ENCODE measurements at places on chromosomes 6 and 20.

- DNase-seq: no peak
These were observed 84.3 kb upstream of the MRPS10 start for GRCh38 chr6:42301986-42302385.

GRCh38 chr6:106448000-106448426 is 87.5 kb downstream of the CRYBG1 start:
- no peak for DNase-seq

DNA sequence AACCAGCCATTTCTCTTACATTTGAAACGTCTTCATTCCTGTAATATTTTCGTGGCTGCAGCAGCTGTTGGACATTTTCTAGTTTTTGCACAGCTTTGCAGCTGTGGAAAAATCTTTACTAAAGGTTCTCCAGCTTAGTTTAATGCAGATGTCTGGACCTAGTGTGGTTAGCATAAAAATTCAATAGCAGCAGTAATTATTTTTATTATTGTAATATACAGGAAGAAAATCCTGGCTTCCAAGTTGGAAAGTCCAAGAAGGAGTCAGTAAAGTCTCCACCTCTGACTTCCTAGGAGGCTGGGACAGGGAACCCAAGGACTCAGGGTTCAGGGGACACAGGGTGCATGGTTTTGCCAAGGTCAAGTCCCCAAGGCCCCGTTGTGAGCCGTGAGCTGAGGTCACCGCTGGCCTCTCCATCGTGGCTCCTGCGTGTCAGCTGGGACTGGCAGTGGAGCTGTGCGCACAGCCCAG is 230.6 kb downstream of the FNDC1 start:
- DNase-seq: no peak

GRCh38 chr6:142665393-142665792 is 279.6 kb downstream of the HIVEP2 start:
- DNase-seq: no peak

- DNase-seq: no peak
These were observed 142.3 kb downstream of the LY86 start for GRCh38 chr6:6730831-6731230.

GRCh38 chr6:21831521-21832291 is 238.2 kb downstream of the SOX4 start:
- DNase-seq: no peak

- DNase-seq: no peak
These were observed 61.8 kb upstream of the LAMA2 start for GRCh38 chr6:128821116-128821515.

DNA sequence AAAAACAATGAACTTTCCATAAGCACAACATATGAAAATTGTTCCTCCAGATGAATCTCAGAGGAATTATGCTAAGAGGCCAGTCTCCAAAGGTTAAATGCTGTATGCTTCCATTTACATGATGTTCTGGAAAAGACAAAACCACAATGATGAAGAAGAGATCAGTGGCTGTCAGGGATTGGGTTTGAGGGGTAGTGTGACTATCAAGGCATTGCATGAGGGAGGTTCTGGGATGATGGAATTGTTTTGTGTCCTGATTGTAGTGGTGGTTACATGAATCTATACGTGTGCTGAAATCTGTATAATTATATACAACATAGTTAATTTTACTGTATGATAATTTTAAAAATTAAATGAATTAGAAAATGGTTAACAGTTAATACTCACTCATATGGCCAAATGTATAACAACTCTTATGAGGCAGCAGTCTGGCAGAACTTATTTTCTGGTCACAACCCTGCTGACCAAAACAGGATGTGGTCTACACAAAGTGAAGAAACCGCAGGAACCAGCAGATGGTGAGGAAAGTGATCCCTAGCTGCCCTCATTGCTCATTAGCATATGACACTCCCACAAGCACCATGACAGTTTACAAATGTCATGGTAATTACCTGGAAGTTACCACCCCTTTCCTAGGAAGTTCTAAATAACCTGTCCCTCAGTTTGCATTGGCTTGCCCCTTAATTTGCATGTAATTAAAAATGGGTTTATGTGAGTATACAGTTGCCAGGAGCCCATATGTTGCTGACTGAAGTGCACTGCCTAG is 31.9 kb downstream of the NSFL1C start:
- DNase-seq: peak; percentile 41

DNA sequence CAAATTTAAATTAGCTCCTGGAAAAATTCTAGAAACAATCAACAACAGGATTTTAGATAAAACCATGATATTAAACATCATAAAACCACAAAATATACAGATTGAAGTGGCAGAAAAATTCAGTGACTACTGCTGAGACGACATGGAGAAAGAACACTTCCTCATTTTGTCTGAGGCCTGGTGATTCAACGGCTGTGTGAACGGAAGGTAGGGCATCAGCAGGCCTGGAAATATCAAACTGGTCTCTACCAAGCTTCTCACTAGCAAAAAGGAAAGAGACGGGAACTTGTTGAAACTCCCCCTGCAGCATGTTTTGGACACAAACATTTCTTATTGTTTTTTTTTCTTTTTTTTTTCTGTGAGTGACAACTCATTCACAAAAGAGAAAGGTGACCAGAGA is 58.0 kb upstream of the AHI1 start:
- no peak for DNase-seq

GRCh38 chr6:1686117-1687098 is 76.7 kb downstream of the FOXC1 start:
- no peak for DNase-seq

GRCh38 chr6:151007076-151007475 is 141.6 kb downstream of the MTHFD1L start:
- no peak for DNase-seq

DNA sequence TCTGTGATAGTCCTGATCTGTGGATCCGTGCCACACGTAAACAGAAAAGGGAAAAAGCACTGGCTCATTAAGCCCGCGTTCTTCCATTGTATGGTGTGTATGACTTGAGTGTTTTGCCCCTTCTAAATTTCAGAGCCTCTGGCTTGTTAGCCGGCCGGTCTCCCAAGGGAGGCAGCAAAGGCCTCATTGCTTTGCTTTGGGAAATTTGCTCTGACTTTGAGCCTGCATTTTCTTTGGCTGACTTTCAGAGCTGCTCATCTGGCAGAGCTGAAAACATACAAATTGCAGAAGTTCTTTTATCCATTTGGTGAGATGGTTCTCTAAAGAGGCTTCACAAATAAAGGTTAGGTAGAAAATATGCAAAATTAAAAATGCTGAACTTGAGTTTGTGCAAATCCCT is 123.0 kb downstream of the UTRN start:
- no peak for DNase-seq

- DNase-seq: no peak
These were observed 129.5 kb upstream of the SSTR4 start for GRCh38 chr20:22905658-22906057.

- no peak for DNase-seq
These were observed 16.8 kb upstream of the EEF1A1 start for GRCh38 chr6:73537677-73538076.

- DNase-seq: no peak
These were observed 15.8 kb downstream of the HDDC2 start for GRCh38 chr6:125285936-125286335.

GRCh38 chr6:22949967-22950366 is 380.6 kb downstream of the HDGFL1 start:
- no peak for DNase-seq

DNA sequence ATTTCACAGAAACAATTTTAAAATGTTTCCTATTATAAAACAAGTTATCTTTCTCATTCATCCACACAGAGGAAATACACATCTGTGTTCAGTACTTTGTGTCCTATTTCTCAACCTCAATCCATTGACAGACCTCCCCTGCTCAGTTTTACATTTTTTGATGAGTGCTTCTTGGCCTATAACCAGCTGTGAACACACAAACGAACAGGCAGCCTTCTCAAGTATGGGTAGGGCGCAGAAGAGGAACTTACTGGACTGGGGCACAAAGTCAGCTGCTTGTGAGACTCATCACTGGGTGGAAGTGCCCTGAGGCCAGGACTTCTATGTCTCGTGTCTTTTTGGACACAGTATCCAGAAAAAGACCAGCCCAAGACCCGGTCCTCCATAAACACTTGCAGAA is 2.8 kb downstream of the RPS6KA2 start:
- no peak for DNase-seq

DNA sequence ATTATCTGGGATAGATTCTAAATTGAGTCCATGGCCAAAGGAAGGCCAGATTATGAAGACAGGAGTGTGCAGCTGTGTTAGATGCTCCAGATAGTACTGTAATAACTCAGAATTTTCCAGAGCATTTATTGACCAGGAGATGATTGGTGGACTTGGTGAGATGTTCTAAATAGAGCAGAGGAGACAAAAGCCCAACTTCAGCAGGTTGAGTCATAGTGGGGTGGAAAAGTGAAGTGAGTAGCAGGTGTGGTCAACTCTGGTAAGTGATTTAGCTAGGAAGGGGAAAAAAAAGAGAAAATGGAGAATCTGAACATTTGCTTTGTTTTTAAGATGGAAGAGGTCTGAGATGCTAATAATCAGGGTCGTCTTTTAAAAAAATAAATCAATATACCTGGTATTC is 227.4 kb downstream of the TMEM200A start:
- no peak for DNase-seq

GRCh38 chr6:108559884-108560462 is 744 bp upstream of the FOXO3 start:
- peak; percentile 5 for DNase-seq

DNA sequence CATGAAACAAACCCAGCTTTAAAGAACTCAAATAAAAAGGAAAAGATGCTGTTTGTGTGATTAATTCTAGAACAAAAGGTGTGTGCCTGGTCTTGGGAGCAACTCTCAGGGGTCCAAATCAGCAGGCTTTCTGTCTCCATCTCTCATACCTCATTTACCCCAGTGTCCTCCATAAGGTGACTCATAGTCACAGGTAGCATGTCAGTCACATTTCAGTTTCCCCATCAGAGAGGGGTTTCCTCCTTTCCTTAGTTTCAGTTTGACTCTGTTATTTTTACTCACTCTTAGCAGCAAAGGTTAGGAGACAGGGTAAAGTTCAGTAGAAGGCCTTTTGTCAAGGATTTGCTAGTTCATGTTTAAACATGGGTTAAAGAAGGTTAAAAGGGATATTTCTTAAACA is 46.2 kb downstream of the OGFRL1 start:
- DNase-seq: no peak

DNA sequence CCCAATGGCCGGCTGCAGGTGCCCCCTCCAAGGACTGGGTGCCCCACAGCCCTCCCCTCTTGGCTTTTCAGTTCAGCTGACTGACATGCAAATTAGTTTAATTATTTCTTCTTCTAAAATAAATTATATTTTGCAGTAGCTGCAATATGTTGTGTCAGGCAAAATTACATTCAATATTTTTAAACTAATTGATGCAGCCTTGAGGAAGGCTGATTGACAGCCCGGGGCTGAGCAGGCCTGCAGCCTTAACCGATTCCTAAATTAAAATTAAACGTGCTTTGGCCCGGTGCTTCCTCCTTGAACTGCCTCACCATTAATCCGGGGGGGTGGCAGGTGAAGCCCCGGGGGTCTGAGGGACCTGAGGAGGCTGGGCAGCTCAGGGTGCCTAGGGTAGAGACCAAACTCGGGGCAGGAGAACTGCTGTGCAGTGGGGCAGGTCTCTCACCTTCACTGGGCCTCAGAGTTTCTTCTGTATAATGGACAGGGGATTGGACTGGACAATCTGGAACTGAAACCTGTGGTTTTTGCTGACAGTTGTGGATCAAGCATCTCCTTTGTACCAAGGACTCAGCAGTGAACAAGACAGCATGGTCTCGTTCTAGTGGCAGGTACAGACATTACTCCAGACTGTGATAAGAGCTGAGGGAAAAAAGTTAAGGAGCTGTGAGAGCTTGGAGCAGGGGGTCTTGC is 72.5 kb downstream of the CD40 start:
- no peak for DNase-seq

DNA sequence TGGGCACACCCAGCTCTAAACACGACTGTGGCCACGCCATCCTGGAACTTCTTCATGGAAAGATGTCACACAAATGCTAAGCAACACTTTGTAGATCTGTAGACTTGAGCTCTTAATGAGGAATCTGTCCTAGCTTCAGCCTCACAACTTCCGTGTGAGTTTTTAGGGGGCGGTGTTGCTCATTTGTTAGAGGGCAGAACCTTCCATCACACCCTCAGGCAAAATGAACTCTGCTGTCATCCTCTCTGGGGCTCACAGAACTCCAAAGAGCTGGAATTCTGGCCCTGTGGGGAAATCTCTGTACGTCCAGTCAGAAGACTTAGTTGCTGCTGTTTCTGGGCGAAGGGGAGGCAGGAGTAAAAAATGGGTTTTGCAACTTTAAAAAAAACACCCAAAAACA is 49.8 kb downstream of the NRN1 start:
- no peak for DNase-seq

DNA sequence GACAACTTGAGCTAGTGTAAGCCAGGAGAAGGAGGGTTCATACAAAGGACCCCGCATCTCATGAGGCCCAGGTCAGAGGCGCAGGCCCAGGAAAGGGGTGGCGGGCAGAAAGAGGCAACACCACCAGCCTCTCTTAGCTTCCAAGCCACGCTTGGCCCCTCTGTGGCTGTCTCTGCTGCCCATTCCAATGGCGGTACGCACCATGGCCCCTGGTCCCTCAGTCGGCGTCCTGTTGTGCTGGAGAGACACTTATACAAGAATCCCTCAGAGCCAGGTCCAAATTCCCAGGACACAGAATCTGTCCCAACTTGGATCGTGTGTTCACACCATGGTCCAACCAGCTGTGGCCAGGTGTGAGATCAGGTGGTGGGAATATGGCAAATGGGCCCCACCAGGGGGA is 127.0 kb upstream of the CDH4 start:
- DNase-seq: no peak

GRCh38 chr6:83890520-83890919 is 31.0 kb downstream of the CYB5R4 start:
- no peak for DNase-seq

GRCh38 chr20:18778690-18779392 is 34.7 kb upstream of the SCP2D1 start:
- no peak for DNase-seq

DNA sequence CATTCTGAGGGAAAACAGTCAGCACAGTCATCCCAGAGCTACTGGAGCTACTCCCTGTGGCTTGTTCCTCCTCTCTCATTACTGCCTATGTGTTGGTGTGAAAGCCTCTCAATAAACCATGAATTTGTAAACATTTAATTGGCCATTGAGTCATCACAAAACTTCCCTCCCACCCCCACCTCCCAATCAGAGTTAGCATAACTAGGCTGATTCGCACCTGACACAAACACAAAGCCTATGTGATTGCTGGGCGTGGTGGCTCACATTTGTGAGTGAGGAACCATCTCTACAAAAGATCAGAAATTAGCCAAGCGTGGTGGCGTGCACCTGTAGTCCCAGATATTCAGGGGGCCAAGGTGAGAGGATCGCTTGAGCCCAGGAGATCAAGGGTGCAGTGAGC is 17.1 kb upstream of the SNTA1 start:
- DNase-seq: no peak

- no peak for DNase-seq
These were observed 106.0 kb downstream of the MYO6 start for GRCh38 chr6:75855052-75855451.

DNA sequence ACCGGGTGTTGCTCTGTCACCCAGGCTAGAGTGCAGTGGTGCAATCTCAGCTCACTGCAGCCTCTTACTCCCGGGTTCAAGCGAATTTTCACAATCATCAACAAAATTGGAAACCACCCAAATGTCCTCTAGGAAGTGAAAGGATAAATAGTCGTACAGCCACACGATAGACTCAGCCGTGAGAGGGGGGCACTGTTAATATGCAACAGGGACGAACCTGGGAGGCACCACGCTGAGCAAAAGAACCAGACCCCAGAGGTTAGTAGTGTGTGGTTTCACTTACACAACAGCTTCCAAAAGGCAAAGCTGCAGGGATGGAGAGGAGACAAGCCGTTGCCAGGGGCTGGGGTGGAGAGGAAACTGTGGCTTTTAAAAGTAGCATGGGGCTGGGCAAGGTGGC is 30.1 kb upstream of the NTSR1 start:
- no peak for DNase-seq

GRCh38 chr6:30592287-30592686 is 21.0 kb downstream of the ABCF1 start:
- no peak for DNase-seq

All from CD8-positive, alpha-beta memory T cell (primary cell).